Activated CD8-positive, alpha-beta memory T cell treated with anti-CD3 and anti-CD28 coated beads, Interleukin-2, amount 50 U/mL, for 4 hours (primary cell): ENCODE measurements at places on chromosomes 3 and 15.

- DNase-seq, result no peak
Measured at GRCh38 chr3:73866846-73867245, 242.1 kb upstream of the PDZRN3 start.

DNA sequence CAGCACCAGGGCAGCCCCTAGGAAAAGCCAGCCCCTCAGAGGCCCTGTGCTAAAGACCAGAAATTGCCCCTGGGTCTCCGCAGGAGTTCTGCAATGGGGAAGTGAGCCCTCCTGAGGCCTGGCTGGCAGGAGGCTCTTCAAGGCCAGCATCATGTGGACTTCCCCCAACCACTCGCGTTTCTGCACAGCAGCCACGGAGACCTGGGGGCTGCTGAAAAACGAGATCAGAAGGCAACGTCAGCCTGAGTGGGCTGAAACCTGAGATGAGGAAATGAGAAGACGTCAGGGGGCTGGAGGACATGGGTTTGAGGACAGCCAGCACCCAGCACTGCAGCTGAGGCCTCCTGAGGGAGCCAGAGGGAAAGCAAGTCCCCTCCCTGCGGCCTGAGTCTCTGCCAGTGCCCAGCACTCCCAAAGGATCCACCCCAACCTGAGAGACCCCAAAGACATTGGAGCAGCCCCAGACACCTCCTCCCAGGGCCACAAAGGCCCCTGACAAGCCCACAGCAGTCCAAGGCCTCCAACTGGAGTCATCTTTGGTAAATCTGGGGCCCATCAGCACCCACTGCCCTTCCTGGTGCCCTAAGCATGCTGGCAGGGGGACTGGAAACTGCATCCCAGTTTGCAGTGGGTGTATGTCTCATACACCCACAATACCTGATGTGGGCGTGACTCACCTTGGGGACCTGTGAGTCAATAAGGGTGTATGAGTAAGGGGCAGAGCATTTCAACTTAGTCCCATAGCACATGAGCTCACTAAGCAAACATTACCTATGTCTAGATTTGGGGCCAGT, 29.2 kb upstream of the CYP11A1 start:
- peak; percentile 70 for DNase-seq

DNA sequence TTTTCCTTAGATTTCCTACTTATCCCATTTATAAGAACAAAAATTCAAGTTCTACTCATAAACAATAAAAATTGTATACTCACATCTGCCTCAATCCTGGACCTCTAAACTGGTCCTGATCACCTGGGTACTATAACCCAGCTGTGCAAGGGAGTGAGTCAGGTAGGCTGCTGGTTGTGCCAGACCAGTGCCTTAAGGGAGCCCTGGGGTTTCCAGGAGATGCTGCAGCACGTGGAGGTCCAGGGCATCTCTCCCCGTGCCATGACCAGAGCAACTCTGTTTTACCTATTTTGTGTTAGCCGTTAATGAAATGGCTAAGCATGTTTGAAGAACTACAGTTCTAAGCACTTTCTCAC, 140.2 kb upstream of the TRIM42 start:
- no peak for DNase-seq

DNA sequence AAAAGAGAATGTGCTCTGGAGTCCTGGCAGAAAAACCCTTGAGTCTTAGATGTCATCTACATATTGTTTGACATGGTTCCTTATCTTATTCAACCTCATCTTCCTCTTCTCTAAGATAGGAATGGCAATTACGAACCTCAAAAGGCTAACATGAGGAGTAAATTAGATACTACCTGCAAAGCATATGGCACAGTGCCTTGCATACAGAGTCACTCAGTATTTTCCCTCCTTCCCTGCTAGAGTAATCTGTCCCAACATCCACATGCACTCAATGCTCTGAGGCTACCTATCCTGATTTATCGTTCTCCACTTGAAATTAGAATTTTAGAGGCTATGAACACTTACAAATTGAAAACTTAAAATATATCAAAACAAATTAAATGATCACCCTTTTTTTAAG, 386.7 kb downstream of the RSL24D1 start:
- DNase-seq, result no peak

GRCh38 chr15:84773716-84774115, 25.3 kb downstream of the ZNF592 start:
- no peak for DNase-seq

DNA sequence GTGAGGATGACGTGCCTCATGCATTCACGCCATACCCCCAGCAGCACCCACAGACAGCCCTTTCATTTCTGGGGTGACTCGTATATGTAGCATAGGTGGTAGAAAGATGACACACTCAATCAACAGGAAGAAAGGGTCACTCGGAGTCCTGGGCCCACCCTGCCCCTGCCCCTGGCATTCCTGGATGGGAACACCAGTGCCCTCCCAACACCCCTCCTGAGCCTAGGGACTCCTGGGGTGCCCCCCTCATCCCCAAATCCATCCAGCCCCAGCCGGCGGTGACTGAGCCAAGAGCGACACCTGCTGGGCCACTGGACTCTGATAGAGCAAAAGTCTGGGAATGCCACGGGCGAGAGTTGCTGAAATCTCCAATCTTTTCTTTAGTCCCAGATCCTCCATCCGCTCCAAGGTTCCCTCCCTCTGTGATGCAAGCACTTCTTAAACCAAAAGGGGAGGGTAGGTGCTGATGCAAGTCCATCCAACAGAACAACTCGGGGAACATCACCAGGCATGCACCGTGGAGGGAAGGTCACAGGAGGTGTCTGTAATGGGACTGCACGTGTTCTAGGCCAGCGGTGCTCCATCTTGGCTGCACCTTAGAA, 31.1 kb downstream of the ACAN start:
- peak; percentile 26 for DNase-seq

DNA sequence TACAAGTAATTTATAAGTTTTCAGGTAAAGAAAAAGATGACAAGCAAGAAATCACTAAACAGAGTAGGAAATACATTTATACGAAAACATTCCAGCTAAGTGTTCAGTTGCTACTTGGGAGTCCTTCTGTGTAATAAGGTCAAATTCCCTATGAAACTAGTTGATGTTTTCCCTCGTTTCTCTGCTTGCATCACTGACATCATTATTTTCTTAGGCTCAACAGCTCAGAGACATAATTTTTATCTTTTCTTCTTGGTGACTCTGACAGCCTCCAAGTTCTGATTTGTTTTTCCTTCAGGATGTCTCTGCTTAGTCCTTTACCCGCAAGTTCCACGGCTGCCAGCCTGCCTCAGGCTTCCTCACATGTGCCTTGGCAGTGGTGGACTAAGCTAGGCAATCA, 173.6 kb downstream of the P3H2 start:
- DNase-seq, result no peak

GRCh38 chr3:57727106-57727505, 29.0 kb upstream of the SLMAP start:
- DNase-seq, result no peak

- no peak for DNase-seq
Measured at GRCh38 chr3:8456412-8456811, 45.2 kb upstream of the LMCD1 start.

DNA sequence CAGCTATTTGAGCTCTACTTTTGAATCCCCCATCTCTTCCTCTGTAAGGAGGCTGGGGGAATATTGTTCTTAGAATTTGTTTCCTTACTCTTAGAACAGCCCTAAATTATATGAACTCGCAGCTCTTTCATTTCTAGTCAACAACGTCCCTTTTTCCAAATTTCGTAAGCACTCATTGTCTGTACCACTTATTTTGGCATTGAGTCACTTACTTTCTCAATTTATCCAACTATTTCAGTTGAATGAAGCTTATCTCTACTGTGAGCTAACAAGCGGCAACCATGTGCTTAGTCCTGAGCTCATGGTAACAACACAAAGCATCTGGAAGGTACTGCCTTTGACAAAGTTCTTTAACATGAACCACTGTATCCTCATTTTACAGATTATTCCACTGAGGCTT, 191.1 kb downstream of the GREM1 start:
- DNase-seq, result no peak

DNA sequence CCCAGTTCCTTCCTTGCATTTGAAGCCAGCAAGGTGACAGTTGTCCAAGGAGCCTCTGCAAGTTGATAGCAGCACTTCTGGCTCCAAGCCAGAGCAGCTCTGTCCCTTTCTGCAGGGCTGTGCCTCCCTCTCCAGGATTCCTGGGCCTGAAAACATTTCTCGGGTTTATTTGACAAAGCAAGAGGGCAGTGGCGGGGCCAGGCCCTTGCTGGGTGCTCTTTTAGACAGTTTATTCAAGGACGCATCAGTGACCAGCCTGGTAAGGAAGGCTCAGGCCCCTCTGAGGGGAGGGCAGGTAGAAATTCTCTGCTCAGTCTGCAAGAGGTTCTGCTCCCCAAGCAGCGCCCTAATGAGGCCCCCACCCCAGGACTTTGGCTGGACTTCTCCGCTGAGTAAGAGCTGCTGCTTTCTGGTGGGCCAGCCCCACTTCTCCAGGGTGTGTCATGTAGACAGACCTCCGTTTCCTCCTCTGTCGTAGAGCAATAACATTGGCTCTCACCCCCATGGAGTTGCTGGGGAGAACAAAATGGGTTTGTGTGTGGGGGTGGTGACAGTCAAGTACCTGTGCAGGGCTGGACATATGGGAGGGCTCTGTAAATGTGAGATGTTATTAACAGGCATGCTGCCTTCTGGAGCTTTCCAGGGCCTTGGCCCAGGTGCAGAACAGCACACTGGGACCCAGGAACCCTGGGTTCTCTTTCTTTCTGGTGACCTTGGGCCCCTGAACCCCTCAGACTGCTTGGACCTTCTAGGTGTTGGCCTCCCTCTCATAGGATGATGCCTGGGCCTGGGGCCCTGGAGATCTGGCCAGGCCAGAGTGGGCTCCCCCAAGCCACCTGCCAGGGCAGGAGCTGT, 146.2 kb upstream of the TLE3 start:
- DNase-seq, result no peak
